ENCODE measurements at places on chromosomes 2 and 18.

GRCh38 chr2:153819501-153819900 lies 52.2 kb upstream of the GALNT13 start:
- DNase-seq: no peak

- no peak for DNase-seq
Measured at GRCh38 chr18:31444142-31444541, 3.4 kb upstream of the DSG3 start.

- no peak for DNase-seq
Measured at GRCh38 chr18:74294526-74294925, 2.8 kb upstream of the CYB5A start.

GRCh38 chr2:48852938-48853337 lies 97.4 kb upstream of the LHCGR start:
- DNase-seq: no peak

DNA sequence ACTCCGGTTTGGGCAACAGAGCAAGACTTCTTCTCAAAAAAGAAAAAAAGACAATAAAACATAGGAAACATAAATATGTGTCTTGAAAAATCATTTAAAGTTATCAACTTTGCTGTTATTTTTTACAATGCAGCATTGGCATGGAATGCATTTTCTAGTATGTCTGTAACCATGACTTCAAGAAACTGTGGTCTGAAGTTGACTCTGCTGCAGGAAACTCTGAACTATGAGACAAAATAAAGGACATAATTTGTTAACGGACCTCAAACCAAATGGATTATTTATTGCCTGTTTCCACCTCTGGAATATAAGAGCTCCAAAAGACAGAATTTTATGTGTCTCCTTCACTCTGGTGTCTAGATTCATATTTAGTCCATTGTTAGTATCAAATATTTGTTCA lies 79.1 kb downstream of the TRIB2 start:
- no peak for DNase-seq

- DNase-seq: no peak
Measured at GRCh38 chr2:237864444-237864931, 5.1 kb downstream of the RAMP1 start.

All from stimulated activated CD4-positive, alpha-beta T cell treated with anti-CD3 and anti-CD28 coated beads, Interleukin-1b, Interleukin-23, amount 100 ng/mL, for 24 hours (primary cell).